Heart right ventricle (tissue), 16 donors: ENCODE measurements at places on chromosomes 2 and 18.

GRCh38 chr18:68940754-68941153 lies 142.9 kb downstream of the CCDC102B start:
- DNase-seq, result no peak

DNA sequence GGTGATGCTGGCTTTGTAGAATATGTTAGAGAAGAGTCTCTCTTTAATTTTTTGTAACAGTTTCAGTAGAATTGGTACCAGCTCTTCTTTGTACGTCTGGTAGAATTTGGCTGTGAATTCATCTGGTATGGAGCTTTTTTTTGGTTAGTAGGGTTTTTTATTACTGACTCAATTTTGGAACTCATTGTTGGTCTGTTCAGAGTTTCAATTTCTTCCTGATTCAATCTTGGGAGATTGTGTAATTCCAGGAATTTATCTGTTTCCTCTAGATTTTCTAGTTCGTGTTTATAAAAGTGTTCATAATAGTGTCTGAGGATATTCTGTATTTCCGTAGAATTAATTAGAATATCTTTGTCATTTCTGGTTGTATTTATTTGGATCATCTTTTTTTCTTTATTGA lies 943.5 kb downstream of the TRIB2 start:
- DNase-seq, result no peak

- no peak for DNase-seq
These were observed 4.9 kb upstream of the TMEM200C start for GRCh38 chr18:5900262-5900661.

GRCh38 chr2:85163675-85164074 lies 30.5 kb downstream of the TCF7L1 start:
- DNase-seq, result no peak

DNA sequence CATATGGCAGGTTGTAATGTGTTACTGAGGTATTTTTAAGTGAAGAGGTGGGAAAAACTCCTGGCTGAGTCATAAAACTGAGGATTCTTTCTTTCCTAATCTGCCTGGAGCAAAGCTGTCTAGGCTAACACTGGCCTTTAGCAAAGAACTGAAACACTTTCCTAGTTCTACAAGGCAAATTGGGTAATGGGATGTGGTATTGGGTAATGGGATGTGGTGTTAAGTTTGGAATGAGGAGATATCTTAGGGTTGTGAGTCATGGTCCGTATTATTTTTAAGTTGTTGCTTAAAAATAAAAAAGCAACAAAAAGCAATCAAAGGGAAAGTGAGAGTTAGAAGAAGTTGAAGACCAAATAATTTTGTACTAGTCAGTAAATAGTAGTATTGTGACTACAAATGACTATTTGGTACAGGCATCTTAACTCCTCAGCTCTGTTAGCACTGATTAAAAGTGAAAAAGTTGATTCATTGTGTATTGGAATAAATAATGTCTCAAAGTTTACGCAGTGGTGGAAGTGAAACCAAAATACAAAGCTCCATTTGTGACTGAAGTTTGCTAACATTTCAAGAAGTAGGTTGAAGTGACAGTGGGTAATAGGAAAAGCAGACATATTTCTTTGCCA lies 216.8 kb downstream of the CAMKMT start:
- no peak for DNase-seq

GRCh38 chr2:192004188-192004963 lies 157.5 kb upstream of the CAVIN2 start:
- DNase-seq, result no peak

DNA sequence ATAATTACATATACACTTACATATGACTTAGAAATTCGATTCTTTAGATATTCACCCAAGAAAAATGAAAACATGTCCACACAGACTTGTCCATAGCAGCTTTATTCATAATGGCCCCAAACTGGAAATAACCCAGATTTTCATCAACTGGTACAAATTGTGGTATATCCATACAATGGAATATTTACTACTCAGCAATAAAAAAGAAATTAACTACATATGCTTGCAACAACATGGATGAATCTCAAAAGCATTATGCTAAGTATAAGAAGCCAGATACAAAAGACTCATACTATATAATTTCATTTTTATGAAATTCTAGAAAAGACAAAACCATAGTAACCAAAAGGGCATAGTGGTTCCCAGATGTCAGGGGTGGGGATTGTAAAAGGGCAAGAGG lies 5.1 kb upstream of the REEP1 start:
- no peak for DNase-seq

GRCh38 chr2:32067549-32067948 lies 4.2 kb downstream of the SPAST start:
- DNase-seq, result no peak

GRCh38 chr2:241315879-241316631 lies at the start of gene SEPTIN2:
TSS of gene SEPTIN2 (plus strand) at chr2:241315925. CDS start at chr2:241324233, 8,308 bp downstream.
- DNase-seq, result no peak

GRCh38 chr2:134647607-134648256 lies 71.1 kb downstream of the TMEM163 start:
- no peak for DNase-seq

DNA sequence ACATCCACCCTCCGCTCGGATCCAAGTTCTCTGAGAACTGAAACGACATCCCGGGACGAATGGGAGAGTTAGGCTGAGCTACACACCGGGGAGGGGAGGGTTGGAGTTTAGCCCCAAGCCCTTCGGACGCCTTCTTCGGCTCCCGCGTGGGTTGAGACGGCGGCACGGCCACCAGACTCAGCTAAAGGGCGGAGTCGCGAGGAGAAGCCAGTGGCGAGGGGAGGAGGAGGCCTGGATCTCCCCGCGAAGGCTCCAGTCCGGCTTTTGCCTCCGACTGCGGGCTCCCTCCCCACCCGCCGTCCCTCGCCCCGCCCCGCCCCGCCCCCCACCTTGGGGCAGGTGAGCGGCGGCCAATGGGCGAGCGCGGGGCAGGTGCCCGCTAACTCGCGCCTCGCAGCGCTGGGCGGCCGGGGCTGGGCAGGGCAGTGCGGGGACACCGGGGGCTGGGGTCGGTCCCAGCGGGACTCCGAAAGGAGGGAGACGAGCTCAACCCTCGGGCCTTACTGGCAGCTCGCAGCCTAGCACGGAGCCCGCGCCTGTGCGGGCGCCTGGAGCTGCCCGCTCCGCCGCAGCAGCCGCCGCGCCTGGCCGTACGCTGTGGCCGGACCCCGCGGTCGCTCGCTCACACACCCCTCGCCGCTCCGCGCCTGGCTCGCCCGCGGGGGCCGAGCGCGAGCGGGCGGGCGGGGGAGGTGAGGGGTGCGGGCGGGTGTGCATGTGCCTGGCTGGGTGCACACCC lies at the start of gene EMX1:
Gene EMX1 (plus strand): TSS at position 382 of the 739 bp plus-strand sequence. CDS start 334 bp downstream, at position 716.
- no peak for DNase-seq

GRCh38 chr2:224983712-224984554 lies 58.3 kb downstream of the DOCK10 start:
- no peak for DNase-seq

GRCh38 chr2:60735496-60736250 lies 20.4 kb upstream of the PAPOLG start:
- no peak for DNase-seq

GRCh38 chr2:5036256-5036655 lies 655.9 kb upstream of the SOX11 start:
- DNase-seq, result no peak

GRCh38 chr18:46676182-46676835 lies 19.3 kb upstream of the LOXHD1 start:
- no peak for DNase-seq
